Stimulated activated CD4-positive, alpha-beta T cell treated with anti-CD3 and anti-CD28 coated beads, Interleukin-1b, Interleukin-23, amount 100 ng/mL, for 48 hours (primary cell): ENCODE measurements at places on chromosomes 3 and 15.
A peak's percentile ranks its signal among the peaks of the same experiment; 100 is the strongest.

- DNase-seq = peak; percentile 66
Observed at GRCh38 chr3:8769088-8769822, at the start of gene OXTR. Gene OXTR (minus strand): TSS chr3:8769613. CDS start chr3:8768187, 1,426 bp downstream.

DNA sequence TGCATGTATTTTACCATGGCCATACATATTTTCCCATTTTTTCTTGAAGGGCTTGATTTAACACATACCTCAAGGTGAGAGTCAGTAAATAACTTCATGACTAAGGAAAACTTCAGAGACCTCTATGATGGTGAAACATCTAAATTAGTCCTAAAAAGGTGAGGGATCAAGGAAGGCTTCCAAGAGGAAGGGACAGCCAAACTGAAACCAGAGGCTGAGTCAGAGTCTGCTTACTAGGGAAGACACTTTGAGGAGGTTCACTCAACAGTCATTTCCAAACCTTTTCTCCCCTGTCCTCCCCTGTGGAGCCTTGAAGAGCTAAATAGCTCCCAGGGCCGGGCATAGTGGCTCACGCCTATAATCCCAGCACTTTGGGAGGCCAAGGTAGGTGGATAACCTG lies 206.6 kb downstream of the SHQ1 start:
- DNase-seq = no peak

DNA sequence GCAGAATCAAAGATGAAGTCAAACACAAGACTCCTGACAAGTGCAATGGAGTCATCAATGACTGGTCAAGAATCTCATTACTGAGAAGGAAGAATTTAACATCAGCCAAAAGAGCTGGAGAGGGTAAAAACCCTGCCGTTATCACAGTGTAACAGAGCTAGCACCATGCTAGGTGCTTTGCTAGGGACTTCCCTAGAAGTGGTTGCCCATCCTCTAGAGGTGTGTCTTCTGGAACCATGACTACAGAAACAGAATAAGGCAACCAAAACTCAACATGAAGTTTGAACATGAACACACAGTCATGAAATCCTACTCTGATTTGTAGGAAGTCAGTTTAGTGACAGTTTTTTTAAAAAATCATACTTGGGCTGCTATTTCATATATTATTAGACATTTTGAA lies 9.5 kb downstream of the ACAD11 start:
- DNase-seq = no peak

GRCh38 chr15:63611177-63611576 lies 14.0 kb downstream of the FBXL22 start:
- no peak for DNase-seq

GRCh38 chr15:25171111-25171811 lies 216.5 kb downstream of the SNRPN start:
- no peak for DNase-seq

- no peak for DNase-seq
Observed at GRCh38 chr3:43102773-43103480, 3.0 kb downstream of the POMGNT2 start.

DNA sequence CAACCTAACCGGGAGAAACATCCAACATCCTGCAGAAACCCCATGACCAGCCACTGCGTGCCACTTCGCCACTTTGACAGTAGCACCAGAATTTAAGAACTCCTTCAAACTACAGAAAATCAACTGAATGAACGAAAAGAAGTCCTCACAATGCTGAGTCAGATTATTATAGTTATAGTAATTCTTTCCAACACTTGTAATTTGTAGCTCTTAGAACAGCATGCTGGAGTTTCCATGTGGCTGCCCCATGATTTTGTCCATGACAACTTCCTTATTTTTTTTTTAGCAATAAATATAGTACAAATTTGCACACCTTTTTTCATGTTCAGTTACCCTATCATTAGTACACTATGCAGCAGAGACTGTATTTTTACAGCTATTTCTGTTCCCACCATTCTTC lies 26.1 kb upstream of the SSR3 start:
- DNase-seq = no peak

- no peak for DNase-seq
Observed at GRCh38 chr3:22861426-22861825, 341.7 kb upstream of the UBE2E2 start.

- DNase-seq = no peak
Observed at GRCh38 chr3:54304877-54305276, 182.5 kb downstream of the CACNA2D3 start.

DNA sequence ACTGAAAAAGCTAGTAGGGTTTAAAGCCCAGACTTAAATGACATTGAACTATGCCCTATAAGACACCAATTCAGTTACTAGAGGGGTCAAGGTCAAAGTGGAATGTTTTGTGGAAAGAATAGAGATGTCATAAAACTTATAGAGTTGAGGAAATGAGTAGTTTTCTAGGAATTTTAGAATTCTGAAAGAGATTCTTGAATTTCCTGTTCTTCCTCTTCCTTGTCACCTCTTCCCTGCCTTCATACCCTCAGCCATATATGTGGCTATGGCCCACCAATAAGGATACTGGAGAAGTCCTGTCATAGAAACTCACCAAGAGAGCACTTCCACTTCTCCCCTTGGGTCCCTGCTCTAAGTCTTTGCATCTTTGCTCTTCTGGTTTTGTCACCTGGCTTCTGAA lies 104.9 kb upstream of the TGFBR2 start:
- no peak for DNase-seq

DNA sequence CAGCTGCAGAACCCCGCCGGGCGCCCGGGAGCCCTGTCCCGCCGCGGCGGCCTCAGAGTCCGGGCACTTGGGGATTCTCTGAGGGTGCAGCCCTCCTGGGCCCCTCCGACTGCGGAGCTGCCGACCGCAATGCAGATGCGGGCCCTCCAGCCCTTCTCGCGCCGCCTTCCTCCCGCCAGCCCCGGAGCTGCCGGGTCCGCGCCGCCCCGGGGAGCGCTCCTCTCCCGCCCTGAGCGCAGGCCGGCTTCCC lies 320 bp upstream of the ACAN start:
- DNase-seq = no peak
